ENCODE measurements at places on chromosomes 7 and 10. TPM values are rescaled to one million over a fixed set of nuclear protein-coding genes. Genes with fewer than 3 reads are reported as not detected.
A peak's percentile ranks its signal among the peaks of the same experiment; 100 is the strongest.

DNA sequence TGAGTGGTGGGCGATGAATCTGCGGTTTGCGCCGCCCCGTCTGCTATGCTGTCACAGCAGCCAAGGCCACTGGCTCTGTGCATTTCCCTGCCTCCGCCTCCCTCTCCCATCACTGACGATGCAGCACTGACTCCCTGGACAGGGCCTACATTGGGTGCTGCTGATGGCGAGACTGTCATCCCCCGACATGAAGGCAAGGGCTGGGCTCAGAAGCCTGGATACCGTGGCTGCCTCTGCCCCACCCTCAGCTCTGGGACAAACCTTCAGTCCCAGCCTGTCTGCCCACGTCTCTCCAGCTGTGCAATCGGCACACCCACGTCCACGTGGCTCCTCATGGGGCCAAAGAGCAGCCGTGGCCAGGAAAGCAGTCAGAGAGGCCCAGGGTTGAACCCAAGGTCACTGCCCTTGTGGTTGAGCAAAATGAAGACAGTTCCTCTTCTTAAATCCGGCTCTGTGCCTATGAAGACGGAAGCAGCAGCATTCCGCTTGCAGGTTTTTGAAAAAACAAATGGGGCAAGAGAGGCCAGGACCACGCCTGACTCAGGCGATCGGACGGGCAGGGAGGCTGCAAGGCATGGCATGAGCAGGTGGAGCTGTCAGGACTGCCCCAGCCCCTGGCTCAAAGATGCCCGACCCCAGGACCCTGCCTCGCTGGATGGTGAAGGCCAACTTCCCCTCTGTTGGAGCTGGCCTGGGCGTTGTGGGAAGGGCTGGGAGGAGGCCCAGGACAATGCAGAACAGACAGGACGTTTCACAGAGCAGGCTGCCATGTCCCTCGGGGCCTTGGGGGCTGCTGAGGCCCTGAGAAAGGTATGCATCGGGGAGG, 517.5 kb downstream of the DNAJB6 start:
- H3K27me3 ChIP-seq, result peaks cover 3% of the 10 kb centered on the region
- H3K4me1 ChIP-seq, result peaks cover 12% of the 10 kb centered on the region
- H3K27ac ChIP-seq, result no peak overlapping the region
- H3K4me3 ChIP-seq, result no peak overlapping the region
- no peak for DNase-seq

DNA sequence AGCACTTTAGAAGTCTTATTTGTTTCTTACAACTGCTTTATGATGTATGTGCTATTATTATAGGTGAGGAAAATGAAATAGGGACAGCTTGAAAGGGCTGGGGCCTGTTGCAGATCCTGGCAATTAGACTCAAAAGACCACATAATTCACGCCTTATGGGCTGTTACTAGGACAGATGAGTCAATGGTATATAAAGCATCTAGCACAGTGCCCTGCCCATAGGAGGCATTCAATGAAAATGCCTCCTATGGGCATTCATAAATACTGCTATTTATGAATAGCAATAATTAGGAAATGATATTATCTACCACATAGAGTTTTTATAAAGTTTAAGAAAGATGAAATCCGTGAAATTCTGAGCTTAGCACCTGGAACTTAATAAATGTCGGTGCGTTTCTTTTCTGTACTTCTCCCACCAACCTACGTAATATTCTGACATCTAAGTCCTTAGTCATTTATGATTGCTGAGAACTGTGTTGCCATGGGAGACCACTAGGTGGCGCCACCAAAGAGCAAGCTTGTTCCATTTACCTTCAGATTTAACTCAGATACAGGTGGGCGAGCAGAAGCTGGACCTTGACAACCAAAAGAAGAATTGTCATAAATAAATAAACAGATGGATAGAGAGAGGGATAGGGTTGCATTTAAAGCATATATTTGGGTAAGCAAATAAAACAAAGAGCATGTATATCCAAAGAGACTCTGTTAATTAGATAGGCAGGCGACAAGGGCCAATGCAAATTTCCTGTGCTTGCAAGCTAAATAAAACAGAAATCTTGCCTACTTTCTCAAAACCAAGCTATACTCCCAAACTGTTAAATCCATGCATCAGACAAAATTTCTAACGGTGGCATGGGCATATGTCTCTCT, 699.9 kb downstream of the INHBA start:
- no peak overlapping the region for H3K4me3 ChIP-seq
- DNase-seq, result peak; percentile 14
- H3K4me1 ChIP-seq, result peaks cover 5% of the 10 kb centered on the region
- H3K27ac ChIP-seq, result no peak overlapping the region
- no peaks in the 10 kb centered on the region for H3K36me3 ChIP-seq
- H3K27me3 ChIP-seq, result no peaks in the 10 kb centered on the region

Gene ADAM8
- total RNA-seq, result 16.3 TPM

Gene AKR1D1
- total RNA-seq, result 5.4 TPM

Gene MTERF1
- 19.5 TPM for total RNA-seq
